ENCODE measurements at places on chromosomes 6 and 20.

GRCh38 chr6:41063884-41064285, 8.3 kb downstream of the OARD1 start:
- peak; percentile 32 for DNase-seq

DNA sequence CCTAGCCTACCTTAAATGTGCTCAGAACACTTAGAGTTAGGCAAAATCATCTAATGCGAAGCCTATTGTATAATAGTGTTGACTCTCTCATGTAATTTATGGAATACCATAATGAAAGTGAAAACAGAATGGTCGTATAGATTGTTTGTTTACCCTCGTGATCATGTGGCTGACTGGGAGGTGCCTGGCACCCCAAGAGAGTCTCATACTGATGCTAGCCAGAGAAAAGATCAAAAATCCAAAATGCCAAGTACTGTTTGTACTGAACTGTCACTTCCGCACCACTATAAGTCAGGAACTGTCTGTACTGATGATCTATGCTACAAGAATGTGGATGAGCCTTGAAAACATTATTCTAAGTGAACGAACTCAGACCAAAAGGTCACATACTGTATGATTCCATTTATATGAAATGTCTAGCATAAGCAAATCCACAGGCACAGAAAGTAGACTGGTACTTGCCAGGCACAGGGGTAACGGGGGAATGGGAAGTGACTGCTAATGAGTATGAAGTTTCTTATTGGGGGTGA, 22.4 kb downstream of the ZMYND8 start:
- no peak for DNase-seq

DNA sequence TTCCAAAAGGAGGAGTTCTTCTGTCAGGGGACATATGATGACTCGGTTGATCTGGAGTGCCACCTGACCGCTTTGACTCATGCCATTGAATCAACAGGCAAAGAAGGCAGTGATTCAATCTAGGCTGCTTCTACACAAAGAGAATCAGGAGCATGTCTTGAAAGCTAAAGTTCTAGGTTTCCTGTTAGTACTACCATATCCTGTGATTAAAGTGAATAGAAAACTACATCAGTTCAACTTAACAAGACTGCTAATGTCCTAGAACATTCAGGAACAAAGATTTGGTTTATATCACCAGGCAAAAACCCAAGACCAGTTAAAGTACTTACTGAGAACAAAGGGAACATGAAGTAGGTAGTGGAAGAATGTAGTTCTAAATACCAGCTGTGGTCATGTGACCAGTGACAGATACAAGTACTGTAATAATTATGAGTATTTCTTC, 216.8 kb upstream of the SGK1 start:
- DNase-seq, result no peak

GRCh38 chr20:16317445-16318362, 255.5 kb downstream of the KIF16B start:
- DNase-seq, result no peak

DNA sequence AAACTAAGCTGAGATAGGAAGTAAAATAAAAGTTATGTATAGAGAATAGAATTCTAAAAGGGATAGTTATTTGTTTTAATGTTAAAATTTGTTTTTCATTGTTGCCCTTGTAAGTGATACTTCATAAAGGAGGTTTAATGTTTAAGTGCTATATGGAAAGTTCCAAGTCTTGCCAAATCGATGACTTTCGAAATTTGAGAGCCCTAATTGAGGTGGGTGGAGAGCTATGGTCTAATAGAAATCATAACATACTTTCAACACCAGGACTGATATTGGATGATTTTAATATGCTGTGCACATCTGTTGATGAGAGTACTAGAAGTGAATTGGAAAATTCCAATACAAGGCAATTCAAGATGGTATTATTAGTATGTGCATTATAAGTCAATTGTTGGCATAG, 64.6 kb downstream of the RNF144B start:
- no peak for DNase-seq

- DNase-seq, result no peak
Measured at GRCh38 chr6:6414931-6415330, 94.5 kb upstream of the F13A1 start.

DNA sequence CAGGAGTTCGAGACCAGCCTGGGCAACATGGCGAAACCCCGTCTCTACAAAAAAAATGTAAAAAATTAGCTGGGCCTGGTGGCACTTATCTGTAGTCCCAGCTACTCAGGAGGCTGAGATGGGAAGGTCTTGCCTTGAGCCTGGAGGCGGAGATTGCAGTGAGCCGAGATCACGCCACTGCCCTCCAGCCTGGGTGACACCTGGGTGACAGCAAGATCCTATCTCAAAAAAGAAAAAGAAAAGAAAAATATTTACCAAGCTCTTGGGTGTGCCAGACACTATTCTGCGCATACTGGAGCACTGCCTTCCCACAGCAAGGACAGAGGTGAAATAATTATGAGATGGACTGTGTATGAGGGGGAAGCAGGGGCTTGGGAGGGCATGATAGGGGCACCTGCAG, 19.6 kb downstream of the POFUT1 start:
- no peak for DNase-seq
